ENCODE measurements at places on chromosomes 16 and 17. TPM values are rescaled to one million over a fixed set of nuclear protein-coding genes. Genes with fewer than 3 reads are reported as not detected.

The NUP93 gene
- 172 TPM for total RNA-seq

The VPS35 gene
- total RNA-seq = 83.2 TPM

The ALOXE3 gene
- not detected for total RNA-seq

The CES1 gene
- not detected for total RNA-seq

The ZCCHC14 gene
- total RNA-seq = 12.4 TPM

The CCL22 gene
- 0.72 TPM for total RNA-seq

The OR2C1 gene
- not detected for total RNA-seq

The CEP295NL gene
- not detected for total RNA-seq

The MARCHF10 gene
- total RNA-seq = not detected

DNA sequence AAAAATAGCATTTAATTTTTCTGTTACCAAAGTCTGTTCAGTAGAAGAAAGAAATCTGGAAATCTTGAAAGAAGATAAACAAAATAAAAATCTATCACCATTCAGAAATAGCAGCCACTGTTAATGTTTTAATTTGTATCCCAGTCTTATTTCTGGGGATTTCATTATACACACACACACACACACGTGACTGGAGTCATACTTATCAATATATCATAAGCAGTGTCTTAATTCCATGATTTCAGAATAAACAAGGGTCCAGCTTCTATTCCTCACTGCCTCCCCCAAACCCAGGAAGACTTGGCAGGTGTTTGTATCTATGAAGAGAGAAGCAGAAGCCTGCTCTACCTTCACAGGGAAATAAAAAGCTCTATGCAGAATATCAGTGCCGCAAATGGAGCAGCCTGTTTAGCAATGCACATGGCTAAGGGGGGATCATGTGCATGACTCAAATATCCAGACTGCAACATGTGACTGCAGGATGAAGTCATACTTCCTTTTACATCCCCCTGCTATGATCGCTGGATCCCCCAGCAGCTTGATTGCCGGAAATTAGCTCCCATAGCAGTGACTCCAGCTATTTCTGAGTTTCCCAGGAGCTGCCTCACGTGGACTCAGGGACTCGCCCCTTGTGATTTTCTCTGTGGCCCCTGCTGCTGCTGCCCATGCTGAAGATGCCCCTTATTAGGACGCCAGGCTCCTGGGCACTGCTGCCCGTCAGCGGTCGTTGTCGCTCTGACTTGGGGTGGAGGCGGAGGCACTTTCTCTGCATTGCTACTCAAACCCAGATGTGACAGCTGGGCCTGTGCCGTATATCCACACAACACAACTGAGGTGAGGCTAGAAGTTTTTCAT is 341.0 kb downstream of the CPPED1 start:
- no peak for DNase-seq

- no peak for DNase-seq
Measured at GRCh38 chr16:10226987-10227306, 44.7 kb upstream of the GRIN2A start.

GRCh38 chr16:29702269-29702668 is 23.3 kb downstream of the QPRT start:
- DNase-seq = peak; percentile 33

DNA sequence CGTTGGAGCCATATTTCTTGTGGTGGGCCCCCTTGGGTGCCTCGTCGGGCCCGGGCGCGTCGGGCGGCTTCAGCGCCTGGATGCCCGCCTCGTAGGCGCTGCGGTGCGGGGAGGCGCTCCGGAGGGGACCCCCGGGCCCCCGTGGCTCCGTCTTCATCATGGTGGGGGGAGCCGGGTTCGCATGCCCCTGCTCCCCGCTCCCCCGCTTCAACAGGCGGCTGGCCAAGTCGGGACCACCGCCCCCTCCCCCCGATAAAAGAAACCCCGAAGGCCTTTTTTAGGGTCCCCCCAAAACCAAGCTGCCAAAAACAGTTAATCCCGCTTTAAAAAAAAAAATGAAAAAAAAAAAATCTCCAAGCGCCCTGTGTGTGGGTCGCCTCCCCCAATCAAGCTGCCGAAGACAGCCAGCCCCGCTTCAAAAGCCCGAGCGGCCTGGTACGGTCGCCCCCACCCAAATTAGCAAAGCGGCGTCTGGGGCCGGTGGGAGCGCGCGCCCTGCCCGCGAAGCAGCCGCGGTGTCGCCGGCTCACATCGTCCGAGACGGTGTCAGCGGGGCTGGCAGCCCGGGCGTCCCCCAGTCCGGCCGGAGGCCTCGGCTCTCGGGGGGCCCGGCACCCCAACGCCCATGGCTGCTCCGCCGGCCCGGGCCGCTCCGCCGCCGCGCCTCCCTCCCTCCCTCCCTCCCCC is at the start of gene PPP1R9B:
Gene PPP1R9B, minus strand, starts transcription at position 324 of the 687 bp plus-strand sequence. Its CDS starts 164 bp downstream, at position 160.
- no peak for DNase-seq

- peak; percentile 63 for DNase-seq
Measured at GRCh38 chr16:11379420-11379819, 34.2 kb downstream of the RMI2 start.

- no peak for DNase-seq
Measured at GRCh38 chr16:66939366-66939765, 4.0 kb downstream of the CES2 start.

DNA sequence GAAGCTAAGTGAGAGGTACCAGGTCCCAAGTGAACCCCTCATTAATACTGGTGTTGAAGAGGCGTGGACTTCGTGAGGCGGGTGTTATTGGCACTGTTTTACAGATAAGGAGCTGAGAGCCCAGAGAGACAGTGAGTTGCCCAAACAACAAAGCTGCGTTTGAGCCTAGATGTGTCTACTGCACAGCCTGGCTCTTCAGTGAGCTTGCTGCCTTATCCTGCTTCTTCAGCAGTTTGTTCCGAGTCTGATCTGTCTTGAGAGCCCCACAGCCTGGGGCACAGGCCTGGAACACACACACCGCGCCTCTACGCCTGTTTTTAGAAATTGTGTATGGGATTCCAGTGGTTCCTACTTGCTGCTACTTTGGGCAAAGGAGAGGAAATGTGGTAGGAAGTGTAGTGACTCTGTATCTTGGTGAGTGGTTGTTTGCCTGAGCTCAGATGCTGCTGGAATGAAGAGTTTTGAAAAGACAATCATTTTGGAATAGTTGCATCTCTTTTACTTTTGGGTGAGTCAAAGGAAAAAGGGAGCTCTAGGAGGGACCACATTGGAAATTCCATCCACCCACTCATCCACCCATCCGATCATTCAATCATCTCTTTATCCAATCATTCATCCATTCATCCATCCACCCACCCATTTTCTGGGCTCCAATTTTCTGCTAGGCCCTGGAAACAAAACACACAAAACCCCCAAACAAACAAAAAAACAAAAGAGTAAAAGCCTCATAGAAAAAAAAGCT is 22.3 kb upstream of the PLCG2 start:
- no peak for DNase-seq

DNA sequence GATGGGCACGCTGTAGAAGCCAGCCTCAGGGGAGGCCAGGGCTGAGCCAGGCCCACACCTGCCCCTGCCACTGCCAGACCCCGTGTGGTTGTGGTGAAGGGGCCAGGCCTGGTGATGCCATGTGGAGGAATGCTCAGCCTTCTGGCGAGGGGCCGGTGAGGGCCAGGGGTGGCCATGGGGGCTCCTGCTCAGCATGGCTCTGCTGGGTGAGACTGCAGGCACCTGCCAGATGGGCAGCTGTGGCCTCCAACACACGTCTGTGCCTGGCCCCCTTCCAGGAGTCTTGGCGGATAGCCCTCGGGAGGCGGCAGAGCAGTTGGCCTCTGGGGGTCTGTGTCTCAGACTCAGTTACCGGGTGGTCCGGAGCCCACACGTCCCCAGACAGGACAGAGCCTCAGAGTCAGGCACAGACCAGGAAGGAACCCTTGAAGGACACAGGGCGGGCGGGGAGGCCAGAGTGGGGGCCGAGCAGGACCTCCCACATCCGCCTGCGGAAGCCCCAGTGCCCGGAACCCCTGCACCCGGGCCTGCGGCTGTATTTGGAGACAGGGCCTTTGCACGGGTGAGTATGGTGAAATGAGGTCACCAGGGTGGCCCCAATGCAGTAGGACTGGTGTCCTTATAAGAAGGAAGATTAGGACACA is 22.5 kb upstream of the CHMP6 start:
- no peak for DNase-seq

- DNase-seq = no peak
Measured at GRCh38 chr17:50018909-50019308, 23.9 kb upstream of the DLX3 start.

GRCh38 chr16:72961115-72961832 is 86.7 kb downstream of the ZFHX3 start:
- no peak for DNase-seq

GRCh38 chr17:69609473-69610305 is 195.2 kb downstream of the MAP2K6 start:
- DNase-seq = peak; percentile 20

DNA sequence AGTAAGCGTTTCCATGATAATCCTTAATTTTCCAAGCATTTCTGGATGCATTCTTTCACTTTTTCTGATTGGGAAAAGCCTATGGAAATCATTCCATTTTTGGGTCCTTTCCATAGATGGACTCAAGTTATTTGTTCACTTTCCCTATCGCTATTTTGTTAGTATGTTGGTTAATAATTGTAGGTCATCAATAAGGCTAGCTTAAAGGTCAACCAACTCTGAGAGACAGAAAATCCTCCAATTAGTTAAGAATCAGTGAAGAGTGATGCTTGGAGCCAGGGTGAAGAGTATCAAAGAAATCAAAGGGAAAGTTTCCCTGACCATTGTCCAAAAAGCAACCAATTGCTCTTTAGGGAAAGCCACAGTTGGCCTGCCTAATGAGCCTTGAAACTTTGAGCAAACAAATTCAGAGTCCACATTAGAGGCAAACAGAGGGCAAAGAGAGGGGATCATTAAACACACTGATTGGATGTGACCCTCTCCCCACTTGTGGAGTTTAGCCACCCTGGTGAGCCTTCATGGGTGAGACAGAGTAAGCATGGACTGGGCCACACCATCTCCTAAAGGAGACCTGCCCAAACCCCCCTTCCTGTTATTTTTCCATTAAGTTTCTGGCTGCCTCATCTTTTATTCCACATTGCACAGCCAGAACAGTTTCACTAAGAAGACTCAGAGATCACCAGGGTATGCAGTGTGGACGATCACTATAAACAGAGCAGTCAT is 133.4 kb upstream of the DYNLRB2 start:
- DNase-seq = no peak

- no peak for DNase-seq
Measured at GRCh38 chr17:31744511-31744951, 114.5 kb downstream of the COPRS start.

- no peak for DNase-seq
Measured at GRCh38 chr17:34220752-34221395, 34.2 kb upstream of the CCL2 start.

DNA sequence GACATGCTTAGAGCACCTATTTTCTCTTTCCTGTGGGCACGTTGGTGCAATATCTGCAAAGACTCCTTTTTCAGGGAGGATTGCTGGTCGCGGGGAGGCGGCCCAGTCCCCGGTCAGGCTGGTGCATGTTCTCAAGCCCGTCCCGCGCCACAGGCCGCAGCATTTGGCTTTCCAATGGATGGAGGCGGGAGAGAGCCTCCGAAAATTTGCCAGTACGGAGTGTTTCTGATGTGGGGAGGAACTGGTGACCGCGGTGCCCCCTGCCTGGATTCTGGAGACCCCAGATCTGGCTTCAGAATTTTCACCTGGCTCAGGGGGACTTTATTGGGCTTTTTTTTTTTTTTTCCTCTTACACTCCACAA is 2.3 kb downstream of the CMIP start:
- DNase-seq = no peak

DNA sequence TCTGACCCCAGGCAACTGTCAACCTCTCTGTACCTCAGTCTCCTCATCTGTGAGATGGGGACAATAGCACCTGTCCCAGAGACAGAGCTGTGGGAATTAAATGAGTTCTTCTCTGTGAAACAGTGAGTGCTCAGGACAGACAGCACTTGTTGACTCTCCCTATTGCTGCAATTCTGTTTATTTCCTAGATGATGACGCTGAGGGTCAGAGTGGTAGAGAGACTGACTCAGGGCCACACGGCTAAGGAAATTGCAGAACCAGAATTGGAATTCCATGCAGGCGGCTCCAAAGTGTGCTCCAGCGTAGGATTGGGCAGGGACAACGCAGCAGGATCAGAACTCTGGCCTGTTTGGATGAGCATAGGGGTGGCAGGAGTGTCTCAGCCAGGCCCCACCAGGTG is 302.2 kb downstream of the C16orf95 start:
- DNase-seq = no peak

GRCh38 chr16:58459344-58460218 is 40.4 kb upstream of the NDRG4 start:
- DNase-seq = peak; percentile 87

DNA sequence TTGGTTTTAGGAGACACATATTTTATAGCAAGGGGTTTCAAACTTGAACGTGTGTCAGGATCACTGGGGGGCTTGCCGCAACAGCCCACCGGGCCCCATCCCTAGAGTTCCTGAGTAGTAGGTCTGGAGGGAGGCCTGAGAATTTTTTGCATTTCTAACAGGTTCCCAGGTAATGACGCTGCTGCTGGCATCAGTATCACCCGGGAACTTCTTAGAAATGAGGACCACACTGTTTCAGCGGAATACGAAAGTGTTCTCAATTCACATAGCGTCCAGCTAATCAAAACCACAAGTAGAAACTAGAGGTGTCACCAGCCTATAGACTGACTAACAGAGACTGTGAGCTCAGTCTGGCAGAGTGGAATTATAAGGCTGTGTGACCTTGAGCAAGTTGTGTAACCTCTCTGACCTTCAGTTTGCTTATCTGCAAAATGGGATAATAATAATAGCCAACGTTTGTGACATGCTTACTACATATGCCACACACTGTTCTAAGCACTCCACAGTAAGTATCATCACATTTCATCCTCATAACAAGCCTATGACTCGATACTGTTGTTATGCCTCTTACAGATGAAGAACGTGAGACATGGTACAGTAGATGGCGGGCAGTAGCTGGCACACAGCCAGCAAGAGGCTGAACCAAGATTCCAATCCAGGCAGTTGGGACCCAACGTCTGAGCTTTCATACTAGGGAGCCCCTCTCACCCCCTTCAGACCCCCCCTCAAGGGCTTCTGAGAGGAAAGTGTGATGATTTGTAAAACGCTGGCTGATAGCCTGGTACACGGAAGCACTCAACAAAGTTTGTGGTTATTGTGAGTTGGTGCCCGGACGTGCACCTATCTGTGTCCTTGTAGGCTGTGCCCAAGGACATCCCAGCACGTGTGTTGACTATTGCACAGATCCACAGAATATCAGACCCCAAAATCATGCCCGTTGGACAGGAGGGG is 4.6 kb upstream of the ICAM2 start:
- peak; percentile 52 for DNase-seq

DNA sequence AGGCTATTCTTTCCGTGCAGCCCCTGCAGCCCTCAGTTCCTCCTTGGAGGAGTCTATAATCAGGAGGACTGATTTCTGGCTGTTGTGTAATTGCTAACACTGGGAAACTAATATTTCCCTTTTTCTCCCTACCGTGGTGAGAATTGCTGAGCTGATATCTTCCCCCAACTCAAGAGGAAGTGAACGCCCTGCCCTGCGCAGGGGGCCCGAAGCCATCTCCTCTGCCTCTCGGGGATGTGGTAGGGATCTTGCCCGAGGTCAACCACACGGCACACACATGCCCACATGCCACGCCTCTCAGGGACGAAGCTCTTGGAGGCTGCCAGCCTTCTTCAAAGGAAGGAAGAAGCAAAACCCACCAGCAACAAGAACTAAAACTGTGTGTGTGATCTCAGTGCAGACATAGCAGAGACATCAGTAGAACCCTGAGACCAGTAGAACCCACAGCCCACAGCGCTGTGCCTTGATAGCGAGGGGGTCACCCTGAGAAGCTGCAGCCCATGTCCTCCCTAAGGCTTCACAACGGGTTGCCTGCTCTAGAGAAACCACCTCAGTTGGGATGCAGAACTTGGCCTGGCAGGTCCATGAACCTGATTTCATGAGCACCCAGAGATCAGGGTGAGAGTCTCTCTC is 8.9 kb upstream of the ULK2 start:
- DNase-seq = peak; percentile 47

Data from activated naive CD4-positive, alpha-beta T cell treated with anti-CD3 and anti-CD28 coated beads for 36 hours (primary cell).